ENCODE measurements at places on chromosomes 16 and 17. TPM values are rescaled to one million over a fixed set of nuclear protein-coding genes. Genes with fewer than 3 reads are reported as not detected.

GRCh38 chr17:39018267-39019134 lies 51.3 kb upstream of the FBXO47 start:
- DNase-seq: peak; percentile 25

GRCh38 chr16:10097271-10097670 lies 85.0 kb downstream of the GRIN2A start:
- no peak for DNase-seq

DNA sequence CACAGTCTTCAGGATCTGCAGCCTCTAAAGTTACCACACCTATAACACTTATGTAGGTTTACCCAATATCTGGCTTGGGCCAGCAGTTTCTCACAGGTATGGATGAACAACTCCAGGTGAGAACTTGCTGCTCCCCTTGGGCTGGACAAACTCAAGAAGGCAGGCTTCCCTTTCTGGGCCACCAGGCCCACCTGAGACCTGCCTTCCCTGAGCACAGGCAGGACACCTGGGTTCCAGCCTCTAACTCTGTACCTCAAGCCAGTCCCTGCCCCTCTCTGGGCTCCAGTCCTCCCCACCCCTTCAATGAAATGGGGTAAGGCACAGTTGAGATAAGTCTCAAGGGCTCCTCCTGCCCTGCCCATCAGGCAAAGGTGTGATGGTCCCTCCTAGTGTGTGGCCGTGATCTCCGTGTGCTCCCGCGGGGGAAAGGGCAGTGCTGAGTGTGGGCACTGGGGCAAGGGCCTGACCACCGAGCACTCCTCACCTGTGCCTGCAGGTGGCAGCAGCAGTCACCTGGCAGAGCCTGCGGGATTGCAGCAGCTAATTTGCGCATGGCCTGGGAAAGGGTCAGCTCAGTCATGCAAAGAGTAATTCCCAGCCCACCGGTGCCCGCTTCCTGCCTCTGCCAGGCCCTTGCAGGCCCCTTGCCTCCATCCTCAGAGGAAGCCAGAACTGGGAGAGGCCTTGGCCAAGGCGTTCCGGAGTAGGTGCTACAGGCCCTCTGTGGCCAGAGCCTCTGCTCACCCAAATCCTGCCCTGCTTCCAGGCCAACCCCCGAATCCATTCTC lies 28.2 kb upstream of the ADGRG1 start:
- no peak for DNase-seq

GRCh38 chr16:84941921-84942320 lies 69.4 kb downstream of the ZDHHC7 start:
- DNase-seq: no peak

GRCh38 chr16:2770057-2770951 lies 6.8 kb downstream of the ELOB start:
- DNase-seq: peak; percentile 7

DNA sequence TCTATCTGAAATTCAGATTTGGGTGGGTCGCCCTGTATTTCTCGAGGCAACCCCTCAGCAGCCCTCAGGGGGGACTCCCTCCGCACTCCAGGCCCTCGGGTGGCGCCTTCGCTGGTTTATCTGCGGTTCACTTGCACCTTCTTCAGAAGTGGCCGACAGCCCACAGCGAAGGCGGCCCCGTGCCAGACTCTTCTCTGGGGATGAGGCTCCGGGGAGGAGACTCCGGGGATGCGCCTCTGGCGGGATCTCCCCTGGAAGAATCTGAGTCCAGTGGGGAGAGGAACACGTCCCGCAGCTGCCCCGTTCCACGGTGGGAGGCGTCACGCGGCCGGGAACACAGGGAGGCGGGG lies 63.9 kb upstream of the DNAJA2 start:
- no peak for DNase-seq

- DNase-seq: no peak
These were observed 145.7 kb downstream of the ZFHX3 start for GRCh38 chr16:72902206-72902605.

DNA sequence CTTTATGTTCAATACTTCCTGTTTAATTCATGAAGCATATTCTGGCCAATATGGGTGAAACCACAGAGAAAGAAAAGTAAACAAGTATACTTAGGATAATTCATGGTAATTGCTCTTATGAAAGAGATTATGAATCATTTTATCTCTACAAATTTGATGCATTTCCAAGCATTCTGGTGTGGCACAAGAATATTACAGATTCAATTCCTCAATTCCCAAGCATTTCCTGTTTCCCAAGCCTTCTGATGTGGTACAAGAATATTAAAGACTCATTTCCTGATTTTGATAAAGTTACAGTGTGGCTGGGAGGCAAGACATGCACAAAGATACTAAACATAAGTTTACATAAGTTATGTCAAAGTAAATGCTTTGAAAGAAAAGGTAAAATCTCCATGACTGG lies 126.1 kb upstream of the NUDT7 start:
- DNase-seq: no peak

DNA sequence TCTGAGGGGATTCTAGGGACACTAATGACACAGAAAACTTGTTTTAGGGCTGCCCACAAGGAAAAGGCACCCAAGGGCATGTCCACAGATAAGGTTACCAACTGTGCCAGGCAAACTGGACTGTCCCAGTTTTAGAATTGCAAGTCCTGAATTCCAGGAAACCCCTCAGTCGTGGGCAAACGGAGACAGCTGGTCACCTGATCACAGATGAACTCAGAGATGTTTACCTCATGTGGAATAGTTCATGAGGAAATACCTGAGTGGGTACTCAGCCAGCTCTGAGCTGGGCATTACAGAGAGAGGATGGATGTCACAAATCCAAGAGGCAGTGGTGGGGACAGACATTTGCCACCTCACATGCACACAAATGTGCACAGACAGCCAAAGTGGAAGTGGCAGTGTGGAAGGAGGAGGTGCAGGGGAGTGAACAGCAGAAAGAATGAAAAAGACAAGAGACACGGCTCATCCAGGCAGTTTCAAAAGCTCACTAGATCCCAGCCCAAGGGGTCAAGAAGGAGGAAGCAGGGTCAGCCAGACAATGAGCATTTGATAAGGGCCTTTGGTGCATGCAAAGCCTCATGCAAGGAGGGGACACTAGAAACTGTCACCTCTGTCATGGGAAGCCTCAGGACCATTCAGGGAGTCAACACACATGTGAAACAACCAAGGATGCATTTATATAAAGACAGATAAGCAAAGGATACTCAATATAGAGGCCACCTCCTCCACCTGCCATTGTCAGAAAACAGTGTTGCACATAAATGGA lies 24.8 kb downstream of the TTLL6 start:
- DNase-seq: no peak

The ASPA gene
- not detected for polyA plus RNA-seq

The TMEM231 gene
- polyA plus RNA-seq: 2.4 TPM

Measured in naive thymus-derived CD4-positive, alpha-beta T cell (primary cell).